ENCODE measurements at places on chromosomes 4 and X.

DNA sequence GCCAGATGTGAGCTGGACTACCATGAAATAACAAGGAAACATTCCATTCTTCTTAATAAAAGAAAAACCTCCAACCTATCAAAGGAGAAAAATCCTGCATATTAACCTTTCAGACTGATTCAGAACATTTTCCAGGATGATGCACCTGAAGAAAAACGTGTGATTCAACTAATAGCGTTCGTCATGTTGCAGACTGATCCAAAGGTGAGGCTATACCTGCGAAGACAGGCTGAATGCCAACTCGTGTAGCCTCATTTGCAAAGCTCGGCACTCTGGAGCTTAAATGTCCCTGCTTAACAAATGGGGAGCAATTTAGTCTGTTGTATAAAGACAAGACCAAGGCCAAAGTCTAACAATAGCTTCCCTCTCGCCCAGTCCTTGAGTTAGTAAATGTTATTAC lies 172.0 kb upstream of the NOCT start:
- no peak for DNase-seq

DNA sequence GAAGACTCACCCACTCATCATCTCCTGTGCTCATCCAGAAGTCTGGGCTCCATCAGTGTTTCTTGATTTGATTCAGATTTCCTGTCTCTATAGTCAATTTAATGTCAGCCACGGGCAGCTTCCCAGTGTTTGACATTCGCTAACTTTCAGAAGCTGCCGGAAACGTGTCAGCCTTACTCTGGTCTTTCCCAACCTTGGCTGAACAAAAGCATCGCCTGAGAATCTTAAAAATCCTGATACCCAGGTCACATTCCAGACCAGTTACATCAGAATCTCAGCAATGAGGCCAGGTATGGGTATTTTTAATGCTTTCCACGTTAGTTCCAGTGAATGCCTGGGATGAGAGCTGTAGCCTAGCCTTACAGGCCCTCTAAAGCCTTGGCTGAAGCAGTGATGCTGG lies 233.8 kb downstream of the FRMPD4 start:
- DNase-seq: no peak

- no peak for DNase-seq
Measured at GRCh38 chrX:121457096-121457495, 409.7 kb downstream of the GLUD2 start.

DNA sequence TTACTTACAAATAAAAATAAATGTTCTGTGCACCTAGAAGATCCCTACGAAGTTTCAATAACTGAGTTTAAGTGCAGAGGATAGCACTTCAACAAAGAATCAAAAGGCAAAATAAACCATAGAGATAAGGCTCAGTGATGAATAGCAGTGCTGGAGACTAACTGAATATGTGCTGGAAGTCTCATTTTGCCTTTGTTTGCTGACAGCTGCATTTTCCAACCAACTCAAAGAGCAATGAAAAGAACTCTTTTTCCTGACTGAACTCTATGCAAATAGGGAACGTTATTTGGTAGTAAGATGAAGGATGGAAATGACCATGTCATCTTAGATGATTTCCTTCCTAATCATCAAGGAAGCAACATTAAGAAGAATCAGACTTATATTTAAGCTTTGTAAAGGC lies 32.7 kb upstream of the ADH7 start:
- DNase-seq: no peak

- DNase-seq: no peak
Measured at GRCh38 chr4:119498527-119498926, 130.1 kb downstream of the PDE5A start.

DNA sequence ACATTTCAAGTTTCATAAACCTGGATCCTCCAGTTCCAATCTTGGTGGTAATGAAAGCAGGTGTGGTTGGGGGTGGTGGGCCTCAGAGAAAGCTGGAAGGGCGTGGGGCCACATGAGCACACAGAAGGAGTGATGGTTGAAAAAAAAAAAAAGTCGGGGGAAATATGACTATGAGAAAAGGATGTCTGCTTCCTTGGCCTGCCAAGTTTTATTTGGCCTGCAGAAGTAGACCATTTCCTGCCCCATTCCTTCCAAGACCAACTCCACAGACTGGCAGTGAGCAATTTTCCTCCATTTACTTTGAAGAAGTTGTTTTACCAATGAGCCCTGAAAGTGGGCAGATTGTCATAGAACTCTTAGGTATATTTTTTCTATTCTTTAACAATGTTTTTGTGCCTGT lies 43.3 kb downstream of the LNX1 start:
- no peak for DNase-seq

- DNase-seq: no peak
Measured at GRCh38 chr4:98935633-98936032, 6.7 kb upstream of the EIF4E start.

- no peak for DNase-seq
Measured at GRCh38 chr4:15239866-15240265, 188.0 kb upstream of the C1QTNF7 start.

DNA sequence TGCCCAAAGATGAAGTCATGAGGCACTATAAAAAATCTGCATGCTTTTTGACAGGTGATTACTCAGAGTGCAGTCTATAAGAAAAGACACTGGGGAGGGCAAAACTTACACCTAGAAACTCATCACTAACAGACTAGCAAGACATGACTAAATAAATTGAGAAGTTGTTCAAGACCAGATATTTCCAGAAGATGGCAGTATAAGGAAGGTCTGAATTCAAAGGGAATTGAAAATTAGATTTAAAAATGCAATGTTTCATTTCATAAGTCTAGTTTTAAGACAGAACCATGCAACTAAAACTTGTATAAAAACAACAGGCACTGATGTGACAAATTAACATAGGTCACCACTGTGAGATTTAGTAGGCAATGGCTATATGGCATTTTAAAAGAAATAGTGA lies 232.5 kb upstream of the POF1B start:
- no peak for DNase-seq

DNA sequence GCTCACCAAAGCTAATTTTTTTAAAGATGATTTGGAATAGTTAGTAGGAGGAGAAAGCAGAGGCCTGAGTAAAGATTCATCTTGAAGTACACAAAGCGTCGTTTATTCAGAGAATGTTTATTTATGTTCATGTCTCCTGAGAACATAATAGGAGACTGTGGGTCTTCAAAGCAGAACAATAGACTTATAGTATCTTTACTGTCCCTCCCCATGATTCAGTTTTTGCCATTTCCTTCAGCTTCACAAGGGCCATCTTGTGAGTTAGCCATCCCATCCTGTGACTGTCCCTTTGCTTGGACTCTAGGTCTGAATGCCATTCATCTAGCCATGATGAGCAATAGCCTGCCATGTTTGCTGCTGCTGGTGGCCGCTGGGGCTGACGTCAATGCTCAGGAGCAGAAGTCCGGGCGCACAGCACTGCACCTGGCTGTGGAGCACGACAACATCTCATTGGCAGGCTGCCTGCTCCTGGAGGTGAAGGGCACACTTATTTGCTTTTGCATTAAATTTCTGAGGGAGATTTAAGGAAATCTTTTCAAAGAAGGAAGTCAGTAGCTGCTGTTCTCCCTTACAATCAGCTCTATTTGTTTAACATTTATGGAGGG lies 105.8 kb downstream of the NFKB1 start:
- no peak for DNase-seq

- no peak for DNase-seq
Measured at GRCh38 chr4:109083911-109084310, 218.5 kb downstream of the COL25A1 start.

- DNase-seq: no peak
Measured at GRCh38 chrX:5586726-5587125, 641.9 kb downstream of the NLGN4X start.

DNA sequence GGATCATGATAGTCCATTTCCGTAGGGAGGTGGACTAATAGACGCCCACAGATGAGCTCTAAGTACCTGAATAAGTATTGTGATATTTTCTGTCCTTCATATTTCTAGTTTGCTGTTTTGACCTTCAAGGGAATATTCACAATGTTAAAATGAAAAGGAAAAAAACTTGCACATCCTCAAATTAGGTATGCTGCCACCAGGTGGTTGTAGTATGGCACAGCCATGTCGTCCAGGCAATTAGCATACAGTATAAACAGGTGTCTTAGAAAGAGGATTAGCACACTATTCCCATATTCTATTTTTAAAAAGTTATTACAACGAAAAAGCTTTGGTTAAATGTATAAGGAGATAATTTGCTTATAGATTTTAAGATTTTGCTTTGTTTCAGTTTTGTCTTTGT lies 802.0 kb downstream of the RPA4 start:
- peak; percentile 19 for DNase-seq

GRCh38 chr4:54440394-54441136 lies 211.5 kb downstream of the PDGFRA start:
- DNase-seq: no peak

DNA sequence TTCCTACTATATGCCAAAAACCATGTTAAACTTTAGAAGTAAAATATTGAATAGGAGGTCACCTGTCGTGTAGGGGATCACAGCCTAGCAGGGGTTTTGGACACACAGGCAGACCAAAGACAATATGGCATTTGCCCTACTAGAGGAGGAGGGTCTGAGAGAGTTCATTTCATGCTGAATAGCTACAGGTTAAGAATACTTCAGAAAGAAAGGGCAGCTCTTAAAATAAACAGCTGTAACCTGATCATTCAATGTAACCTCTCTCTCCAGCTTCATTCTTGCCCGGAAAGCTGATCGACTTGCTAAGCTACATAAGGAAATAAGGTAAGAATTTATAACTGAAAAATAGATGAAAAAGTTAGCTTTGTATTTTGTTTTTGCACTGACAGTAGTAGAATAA lies 79.9 kb downstream of the MAOA start:
- DNase-seq: no peak

- no peak for DNase-seq
Measured at GRCh38 chr4:24013668-24014422, 124.0 kb upstream of the PPARGC1A start.

DNA sequence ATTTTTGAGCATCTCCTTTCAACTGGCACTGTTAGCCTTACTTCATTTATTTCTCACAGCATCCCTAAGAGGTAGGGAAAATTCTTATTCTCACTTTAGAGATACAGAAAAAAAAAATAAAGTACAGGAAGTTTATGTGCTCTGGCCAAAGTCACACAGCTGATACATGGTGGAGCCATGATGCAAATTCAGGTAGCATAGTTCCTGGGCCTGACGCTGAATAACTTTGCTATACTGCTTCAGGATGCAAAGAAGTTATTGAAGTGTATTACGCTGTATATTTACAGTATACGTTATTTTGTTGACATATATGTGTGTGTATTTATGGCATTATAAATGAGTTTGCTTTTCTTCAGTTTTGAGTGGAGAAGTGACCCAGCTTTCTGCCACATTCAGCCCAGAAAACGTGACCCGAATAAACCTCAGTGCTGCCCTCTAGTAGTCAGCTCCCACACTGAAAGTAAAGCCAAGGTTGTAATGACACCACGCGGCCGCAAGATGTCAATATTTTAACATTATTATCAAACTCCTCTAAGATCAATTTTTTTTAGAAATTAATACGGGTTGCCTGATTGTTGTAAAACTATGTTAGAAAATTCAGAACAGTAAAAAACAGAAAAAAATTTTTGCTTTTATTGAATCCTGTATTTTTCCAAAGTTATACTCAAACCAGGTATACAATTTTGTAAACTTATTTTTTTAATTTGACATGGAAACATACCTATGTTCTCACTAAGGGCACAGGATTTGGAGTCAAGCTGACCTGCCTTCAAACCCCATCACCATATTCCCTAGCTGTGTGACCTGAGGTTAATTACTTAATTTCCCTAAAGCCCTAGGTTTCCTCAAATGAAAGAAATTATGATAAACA lies 3.8 kb upstream of the GUCY2F start:
- DNase-seq: peak; percentile 75

GRCh38 chr4:88705805-88706492 lies 8.3 kb upstream of the NAP1L5 start:
- DNase-seq: no peak

- DNase-seq: no peak
Measured at GRCh38 chr4:188106454-188106853, 2.9 kb downstream of the TRIML2 start.

GRCh38 chr4:38396845-38397547 lies 267.0 kb upstream of the KLF3 start:
- no peak for DNase-seq

- DNase-seq: no peak
Measured at GRCh38 chr4:35364321-35364870, 879.9 kb downstream of the ARAP2 start.

- DNase-seq: no peak
Measured at GRCh38 chr4:183057255-183057654, 41.8 kb upstream of the WWC2 start.

- DNase-seq: no peak
Measured at GRCh38 chr4:20318001-20318908, 66.5 kb downstream of the SLIT2 start.

DNA sequence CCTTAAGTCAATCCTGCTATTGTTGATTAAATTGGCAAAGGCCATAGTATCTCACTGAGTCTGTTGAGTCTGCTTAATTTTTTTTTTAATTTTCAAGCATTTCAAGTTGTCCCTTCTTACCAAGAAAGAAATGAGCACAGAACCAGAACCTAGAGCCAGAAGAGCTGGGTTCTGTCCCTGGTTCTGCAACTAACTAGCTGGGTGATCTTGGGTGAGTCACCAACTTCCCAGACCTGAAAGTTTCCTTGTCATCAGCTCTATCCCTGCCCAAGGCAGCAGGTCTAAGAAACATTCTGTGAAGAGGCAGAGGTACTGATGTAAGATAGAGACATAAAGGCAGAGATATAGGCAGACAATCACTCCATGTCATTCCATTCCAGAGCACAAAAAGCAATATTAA lies 17.3 kb downstream of the TEC start:
- DNase-seq: no peak

DNA sequence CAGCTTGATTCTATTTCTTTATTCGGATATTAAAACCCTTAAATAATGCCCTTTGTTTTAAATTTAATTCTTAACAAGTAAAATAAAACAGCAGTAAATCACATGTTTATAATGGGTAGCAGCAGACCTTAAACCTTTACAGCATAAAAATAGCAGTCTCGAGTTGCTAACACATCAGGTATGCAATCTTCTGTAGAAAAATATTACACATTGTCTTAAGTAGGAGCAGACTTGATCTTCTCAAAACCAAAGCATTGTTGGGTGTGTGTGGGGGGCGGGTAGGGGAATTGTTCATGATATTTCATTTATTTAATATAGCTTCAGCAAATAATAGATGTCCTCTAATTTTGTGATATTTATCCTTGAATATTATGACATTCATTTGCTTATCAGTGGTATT lies 331.4 kb downstream of the PCDH7 start:
- no peak for DNase-seq

GRCh38 chr4:178553201-178553600 lies 1111.0 kb upstream of the AGA start:
- DNase-seq: no peak
